DMS79 treated with DMSO at 0.1 percent for 48 hours (cell line): ENCODE measurements at places on chromosomes 12 and 14.
A peak's percentile ranks its signal among the peaks of the same experiment; 100 is the strongest.

DNA sequence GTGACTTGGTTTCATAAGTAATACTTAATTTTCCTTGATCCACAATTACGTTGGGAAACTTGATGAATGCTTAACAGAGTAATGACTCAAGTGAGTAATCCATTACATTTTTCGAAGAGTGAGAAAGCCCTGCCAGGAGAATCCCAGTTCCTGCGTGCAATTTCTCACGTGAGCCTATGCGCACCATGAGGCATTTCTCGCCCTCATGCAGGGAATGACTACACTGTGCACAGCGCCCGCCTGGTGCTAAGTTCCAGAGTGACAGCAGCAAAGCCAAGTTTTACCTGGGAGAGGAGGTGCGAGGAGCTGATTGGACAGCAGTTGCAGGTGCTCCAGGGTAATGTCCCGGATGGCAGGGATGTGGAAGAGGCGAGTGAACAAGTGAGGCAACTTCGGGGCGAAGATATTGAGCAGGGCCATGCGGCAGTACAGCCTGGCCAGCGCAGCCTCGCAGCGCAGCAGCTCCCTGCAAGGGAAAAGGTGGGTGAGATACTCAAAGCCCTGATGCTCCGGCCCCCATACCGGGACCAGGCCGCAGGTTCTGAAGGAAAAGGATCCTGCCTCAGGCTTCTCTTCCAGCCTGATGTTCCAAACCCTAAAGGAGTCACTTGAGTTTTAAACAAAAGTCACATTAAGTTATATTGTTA is 69.4 kb downstream of the TRAFD1 start:
- no peak for DNase-seq

GRCh38 chr12:99495799-99496198 is 151.8 kb upstream of the GARIN6 start:
- no peak for DNase-seq

GRCh38 chr14:77139540-77140358 is 1.8 kb downstream of the ZDHHC22 start:
- peak; percentile 80 for DNase-seq

GRCh38 chr12:53190108-53190729 is 9.5 kb upstream of the CSAD start:
- peak; percentile 18 for DNase-seq

GRCh38 chr14:76993752-76994151 is 34.8 kb downstream of the IRF2BPL start:
- DNase-seq: no peak

GRCh38 chr12:112347581-112347982 is 34.6 kb downstream of the HECTD4 start:
- DNase-seq: no peak

- DNase-seq: no peak
Observed at GRCh38 chr14:24422261-24422660, 7.2 kb downstream of the CBLN3 start.

GRCh38 chr14:63650256-63650952 is 8.7 kb upstream of the WDR89 start:
- DNase-seq: no peak

DNA sequence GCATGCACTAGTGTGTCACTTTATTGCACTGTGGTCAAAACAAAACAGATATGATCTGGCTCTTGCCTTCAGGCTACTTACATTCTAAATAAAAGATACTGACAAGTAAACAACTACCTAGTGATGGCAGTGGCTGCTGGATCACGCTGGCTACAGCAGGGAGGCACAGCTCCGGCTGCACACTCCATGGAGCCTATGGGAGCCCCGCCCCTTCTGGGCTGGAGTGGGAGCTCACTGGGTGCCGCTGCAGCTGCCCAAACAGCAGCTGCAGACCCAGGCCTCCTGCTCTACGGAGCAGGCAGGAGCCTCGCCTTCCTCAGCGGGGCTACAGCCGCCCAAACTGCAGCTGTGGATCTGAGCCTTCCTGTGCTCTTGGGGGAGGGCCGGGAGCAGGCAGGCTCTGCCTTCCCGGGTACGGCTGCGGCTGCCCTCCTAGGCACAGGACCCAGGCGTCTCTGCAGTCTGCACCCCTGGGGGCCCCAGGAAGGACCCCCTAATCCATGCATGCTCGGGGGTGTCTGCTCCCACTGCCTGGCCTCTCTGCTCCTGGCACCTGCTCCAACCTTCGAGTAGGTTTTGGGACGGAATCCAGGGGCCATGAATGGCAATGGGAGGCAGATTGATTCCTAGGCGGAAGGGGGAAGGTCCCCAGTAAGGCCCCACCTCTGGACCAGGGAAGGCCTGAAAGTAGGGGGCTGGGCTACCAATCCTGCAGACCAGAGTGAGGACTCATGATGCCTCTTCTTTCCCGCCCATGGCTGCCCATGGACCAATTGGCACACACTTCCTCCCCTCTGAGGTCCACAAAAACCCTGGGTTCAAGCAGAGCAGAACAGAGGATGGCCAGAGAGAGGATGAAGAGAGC is 253.1 kb downstream of the ANO6 start:
- no peak for DNase-seq

GRCh38 chr14:35355981-35356841 is 48.3 kb downstream of the NFKBIA start:
- no peak for DNase-seq

DNA sequence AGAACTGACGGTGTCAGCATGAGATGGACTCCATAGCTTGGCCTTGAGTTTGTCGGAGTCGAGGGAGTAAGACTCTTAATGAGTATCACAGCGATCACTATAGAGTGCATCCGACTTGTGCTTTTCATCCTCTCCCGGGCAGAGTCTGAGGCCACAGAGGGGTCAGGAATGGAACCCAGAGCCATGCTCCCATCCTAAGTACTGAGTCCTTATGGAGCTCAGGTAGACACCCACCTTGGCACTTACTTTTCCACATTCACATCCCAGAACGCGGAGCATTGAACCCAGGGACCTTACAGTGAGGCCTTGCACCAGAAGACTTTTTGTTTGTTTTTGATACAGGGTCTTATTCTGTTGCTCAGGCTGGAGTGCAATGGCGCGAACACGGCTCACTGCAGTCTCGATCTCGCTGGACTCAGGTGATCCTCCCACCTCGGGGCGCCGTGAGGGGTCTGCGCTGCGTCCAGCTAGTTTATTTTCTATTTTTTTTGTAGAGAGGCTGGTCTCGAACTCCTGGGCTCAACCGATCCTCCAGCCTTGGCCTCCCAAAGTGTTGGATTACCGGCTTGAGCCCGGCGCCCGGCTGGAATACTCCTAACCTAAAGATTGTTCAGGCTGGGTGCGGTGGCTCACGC is 719 bp upstream of the SRSF9 start:
- DNase-seq: no peak

GRCh38 chr14:105087963-105088811 is 23.0 kb upstream of the GPR132 start:
- DNase-seq: peak; percentile 52

- DNase-seq: no peak
Observed at GRCh38 chr14:72512925-72513324, 381.0 kb downstream of the DPF3 start.

DNA sequence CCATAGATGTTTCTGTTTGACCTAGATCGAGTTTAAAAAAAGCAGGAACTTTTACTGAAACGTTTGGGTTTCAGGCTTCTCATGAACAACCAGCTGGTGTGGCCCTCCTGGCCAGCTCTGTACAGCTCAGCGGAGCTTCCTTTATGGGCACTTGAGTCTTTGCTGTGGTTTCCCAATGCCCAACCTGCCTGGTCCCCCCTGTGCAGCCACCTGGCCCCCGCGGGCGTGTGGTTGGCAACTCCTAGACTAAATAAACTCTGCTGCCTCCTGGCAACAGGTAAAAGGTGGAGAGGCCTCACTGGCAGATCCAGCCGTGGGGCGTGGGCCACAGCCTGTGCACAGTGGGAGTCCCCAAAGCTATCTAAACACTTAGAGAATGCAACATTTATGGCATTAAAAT is 38.7 kb downstream of the ADGRD1 start:
- peak; percentile 76 for DNase-seq

DNA sequence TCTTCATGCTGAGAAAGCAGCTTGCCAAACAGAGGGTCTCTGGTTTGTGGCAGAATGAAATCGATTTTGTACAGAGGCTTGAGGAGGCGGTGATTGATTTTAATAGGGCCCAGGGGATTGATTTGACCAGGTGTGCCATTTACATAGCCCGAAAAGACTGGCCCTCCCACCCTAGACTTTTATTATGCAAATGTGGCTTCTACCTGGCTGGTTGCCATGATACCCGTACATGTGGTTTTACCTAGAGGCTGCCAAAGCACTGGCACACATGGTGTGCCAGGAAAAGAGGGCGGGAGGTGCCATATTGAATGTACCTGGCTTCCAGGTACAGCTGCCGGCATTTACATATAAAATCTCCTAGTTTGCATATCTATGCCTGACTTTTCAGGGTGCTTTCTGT is 18.0 kb upstream of the GUCY2C start:
- DNase-seq: peak; percentile 87

DNA sequence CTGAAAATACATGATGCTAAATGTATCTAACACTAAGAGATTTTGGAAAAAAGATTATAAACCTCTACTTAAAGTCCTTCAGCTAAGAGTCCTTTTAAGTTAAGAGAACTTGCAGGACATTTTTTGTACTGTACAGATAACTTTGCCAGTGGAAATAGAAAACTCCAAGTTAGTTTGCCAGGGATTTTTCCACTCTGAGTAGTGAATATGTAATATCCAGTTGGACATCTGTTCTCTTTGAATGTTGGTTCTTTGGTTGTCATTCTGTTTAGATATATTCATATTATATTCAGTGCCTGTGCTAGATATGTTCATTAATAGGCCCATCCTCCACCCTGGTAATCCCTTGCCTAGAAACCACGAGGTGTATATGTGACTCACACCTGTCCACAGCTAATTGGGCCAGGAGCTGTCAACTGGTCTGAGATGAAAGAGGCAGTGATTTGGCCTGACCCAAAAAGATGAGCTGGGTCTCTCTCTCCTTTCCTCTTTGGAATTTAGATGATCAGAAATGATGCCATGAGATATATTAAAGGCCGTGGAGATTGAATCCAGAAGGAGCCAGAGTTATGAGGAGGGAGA is 261.0 kb upstream of the LRIG3 start:
- DNase-seq: no peak

DNA sequence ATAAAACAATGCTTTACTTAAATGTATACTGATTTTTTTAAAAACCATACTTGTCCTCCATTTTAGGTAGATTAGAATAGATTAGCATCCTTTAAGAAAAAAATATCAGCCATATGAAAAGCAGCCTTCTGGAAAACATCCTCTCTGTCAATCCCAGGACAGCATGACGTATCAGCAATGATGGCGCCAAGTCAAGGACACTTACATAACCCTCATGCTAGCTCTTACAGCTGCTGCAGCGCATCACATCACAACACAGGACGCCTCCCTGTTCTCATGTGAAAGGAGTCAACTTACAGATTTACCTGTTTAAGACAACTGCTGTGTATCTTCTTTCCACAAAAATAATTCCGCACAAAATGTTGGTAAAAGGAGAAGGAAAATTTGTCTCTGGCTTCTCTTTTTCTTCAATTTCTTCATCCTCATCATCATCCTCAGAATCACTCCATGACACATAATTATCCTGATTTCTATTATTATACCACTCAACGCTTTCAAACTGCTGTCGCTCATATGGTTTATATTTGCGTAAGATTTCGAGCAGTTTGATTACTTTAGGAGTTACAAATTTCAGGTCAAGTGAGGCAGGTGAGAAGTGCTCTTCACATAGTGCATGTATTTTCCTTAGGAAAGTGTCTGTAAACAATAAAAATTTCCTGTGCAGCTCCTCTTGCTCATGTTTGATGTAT is 33.3 kb downstream of the DICER1 start:
- no peak for DNase-seq

DNA sequence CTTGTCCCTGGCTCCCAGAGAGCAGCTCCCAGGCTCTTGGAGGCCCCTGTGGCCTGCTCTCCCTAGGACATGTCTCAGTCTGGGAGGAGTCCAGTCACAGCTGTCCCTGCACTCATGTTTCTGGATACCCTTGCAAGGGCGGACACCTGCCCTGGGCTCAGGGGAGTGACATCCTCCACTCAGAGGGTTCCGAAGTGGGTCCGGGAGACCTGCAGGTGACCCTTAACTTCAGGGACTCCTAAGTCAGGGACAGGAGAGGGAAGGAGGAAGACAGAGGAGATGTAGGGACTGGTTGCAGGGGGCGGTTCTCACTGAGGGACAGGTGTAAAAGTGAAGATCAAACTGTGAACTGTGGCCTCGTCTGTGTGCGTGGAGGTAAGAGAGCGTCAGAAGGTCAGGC is 37.6 kb downstream of the CACNA2D4 start:
- no peak for DNase-seq

GRCh38 chr12:48716168-48716492 is 377 bp downstream of the CCNT1 start:
- DNase-seq: no peak

- DNase-seq: no peak
Observed at GRCh38 chr12:127893895-127894609, 372.9 kb upstream of the TMEM132C start.

- DNase-seq: no peak
Observed at GRCh38 chr12:31834150-31834549, 105.3 kb upstream of the AMN1 start.

DNA sequence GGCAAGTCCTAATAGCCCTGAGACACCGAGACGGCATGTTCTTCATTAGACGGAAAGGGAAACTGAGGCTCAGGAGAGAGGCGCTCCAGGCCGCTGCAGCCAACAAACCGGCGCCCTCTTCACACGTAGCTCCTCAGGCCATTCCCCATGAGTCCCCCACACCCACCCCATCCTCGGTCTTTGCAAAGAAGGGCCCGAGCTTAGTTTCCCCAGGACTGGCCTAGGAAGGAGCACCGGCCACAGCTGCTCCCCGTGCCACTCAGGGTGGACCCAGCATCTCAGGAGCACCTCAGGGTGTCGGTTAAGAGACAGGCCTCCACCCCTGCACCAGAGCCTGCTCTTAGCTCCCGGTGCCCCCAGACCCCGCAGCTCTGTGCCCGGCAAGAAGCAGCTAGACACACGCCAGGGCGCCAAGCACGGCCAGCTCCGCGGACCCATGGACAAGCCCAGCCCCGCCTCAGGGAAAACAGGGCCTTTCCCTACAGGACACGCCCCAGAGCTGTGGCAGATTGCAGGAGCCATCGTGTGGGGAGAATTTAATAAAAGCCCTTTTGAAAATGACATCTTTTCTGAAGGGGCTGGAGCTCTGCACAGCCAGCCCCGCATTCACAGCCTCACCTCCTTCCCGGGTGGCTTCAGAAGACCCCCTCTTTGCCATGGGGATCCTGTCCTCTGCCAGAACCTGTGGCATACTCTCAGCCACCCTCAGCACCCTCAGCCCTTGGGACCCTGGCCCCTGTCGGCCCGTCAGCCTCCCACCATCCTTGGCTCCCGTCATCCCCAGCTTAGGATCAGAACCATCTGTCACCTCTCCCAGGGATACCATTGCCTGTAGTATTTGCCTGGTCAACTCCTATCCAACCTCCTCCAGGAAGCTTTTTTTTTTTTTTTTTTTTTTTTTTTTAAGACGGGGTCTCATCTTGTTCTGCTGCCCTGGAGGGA is 59.7 kb downstream of the LGMN start:
- no peak for DNase-seq

GRCh38 chr12:116624516-116624915 is 65.3 kb downstream of the MAP1LC3B2 start:
- no peak for DNase-seq

DNA sequence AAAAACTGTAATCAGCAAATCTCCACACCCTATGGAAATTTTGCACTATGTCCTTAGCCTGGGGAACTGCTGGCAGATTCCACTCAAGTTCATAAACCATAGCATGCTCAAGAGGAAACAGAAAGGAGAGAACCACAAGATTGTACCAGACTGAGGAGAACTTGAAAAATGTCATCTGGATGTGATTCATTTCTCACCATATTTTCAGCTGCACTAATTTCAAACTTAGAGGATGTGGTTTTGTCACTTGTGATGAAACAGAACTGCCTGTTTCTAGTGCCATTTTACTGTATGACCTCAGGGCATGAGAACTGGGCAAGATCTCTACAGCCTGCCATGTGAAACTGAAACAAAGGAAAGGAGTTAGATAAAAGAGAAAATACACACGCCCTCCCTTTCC is 1493.1 kb upstream of the FLRT2 start:
- DNase-seq: peak; percentile 59
